Left renal pelvis (tissue), 4 donors: ENCODE measurements at places on chromosomes 6 and 20. TPM values are rescaled to one million over a fixed set of nuclear protein-coding genes. Genes with fewer than 3 reads are reported as not detected.

DNA sequence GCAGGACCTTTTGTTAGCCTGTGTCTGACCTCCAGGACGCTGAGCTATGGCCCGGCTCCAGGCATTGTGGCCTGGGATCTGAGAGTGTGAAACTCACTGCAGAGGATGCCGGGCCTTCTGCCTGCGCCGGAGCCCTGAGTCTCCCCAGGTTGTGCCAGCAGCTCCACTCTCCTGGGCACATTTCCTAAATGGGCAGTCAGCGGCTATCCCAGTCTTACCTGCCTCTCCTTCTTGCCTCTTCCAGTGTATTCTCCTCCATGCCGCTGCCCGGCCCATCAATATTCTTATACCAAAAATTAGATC lies 397.8 kb downstream of the CDH4 start:
- DNase-seq, result no peak

Gene VIP
- polyA plus RNA-seq, result 1.8 TPM

GRCh38 chr6:25042984-25043725 lies 107.4 kb upstream of the RIPOR2 start:
- DNase-seq, result no peak

Gene SUMO4
- 0.75 TPM for polyA plus RNA-seq

- DNase-seq, result no peak
Measured at GRCh38 chr20:61050336-61050890, 201.6 kb upstream of the CDH4 start.

Gene PXDC1
- polyA plus RNA-seq, result 29.0 TPM

GRCh38 chr6:16466800-16467553 lies 228.6 kb downstream of the GMPR start:
- DNase-seq, result no peak
